IMR-90 (cell line): ENCODE measurements at places on chromosomes 3 and 15. TPM values are rescaled to one million over a fixed set of nuclear protein-coding genes. Genes with fewer than 3 reads are reported as not detected.

The CMTM7 gene
- 31.4 and 33.7 TPM in 2 replicates for polyA plus RNA-seq

The SEC22C gene
- polyA plus RNA-seq, result 19.9 and 24.0 TPM in 2 replicates

The PP2D1 gene
- not detected in 2 replicates for polyA plus RNA-seq

The SLC27A2 gene
- polyA plus RNA-seq, result not detected in 2 replicates

The TTC21A gene
- 1.6 and 1.8 TPM in 2 replicates for polyA plus RNA-seq

The P2RY1 gene
- polyA plus RNA-seq, result not detected in 2 replicates

The MED12L gene
- polyA plus RNA-seq, result 0.05 and 0.16 TPM in 2 replicates
